ENCODE measurements at places on chromosomes 12 and 14.
A peak's percentile ranks its signal among the peaks of the same experiment; 100 is the strongest.

DNA sequence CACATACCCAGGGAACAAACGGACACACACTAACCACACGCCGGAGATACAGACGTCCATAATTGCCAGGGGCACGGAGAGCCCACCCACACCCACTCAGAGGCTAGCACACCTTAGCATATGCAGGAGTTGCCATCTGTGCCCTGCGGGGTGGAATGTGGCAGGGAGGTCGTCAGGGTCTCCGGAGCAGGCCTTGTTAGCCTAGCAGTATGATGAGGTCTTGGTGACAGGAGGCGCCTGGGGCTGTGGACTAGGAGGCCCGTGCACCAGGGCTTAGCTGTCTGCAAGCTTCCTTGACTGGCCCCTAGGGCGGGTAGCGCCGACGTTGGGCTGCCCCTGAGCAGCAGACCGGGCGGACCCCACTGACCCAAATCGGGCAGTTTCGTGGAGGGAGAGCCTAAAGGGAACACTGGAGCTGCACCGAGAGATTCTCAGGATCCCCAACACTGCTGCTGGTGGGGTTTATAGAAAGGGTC, 10.0 kb downstream of the STAC3 start:
- no peak for DNase-seq

DNA sequence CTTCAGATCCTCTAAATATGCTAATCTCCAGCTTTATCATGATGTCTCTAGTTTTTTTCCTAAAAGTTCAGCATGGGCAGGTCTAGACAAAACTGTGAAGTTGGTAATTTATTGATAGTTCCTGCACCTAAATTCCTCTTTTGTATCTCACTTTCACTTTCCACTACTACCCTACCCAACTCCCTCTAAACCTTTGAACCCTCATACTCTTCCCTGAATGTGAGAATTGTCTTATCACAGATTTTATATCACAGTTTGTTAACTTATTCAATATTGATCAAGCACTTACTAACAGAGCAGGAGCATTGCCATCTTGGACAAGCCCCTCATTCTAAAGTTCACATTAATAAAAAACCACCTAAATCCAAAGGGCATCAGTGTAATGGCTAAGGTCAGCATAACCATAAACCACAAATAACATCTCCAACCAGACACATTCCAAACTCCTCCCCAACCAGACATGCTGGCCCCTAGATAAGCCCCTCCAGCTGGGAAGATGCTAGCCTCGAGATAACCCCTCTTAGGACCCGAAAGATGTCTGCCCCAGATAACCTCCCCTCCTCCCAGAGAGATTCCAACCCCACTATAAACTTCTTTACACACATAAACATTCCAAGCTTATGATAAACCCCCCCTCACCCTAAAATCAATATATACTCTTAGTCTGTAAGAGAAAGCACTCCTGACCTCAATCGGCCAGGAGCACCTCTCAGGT, 78.7 kb downstream of the FSCB start:
- no peak for DNase-seq

DNA sequence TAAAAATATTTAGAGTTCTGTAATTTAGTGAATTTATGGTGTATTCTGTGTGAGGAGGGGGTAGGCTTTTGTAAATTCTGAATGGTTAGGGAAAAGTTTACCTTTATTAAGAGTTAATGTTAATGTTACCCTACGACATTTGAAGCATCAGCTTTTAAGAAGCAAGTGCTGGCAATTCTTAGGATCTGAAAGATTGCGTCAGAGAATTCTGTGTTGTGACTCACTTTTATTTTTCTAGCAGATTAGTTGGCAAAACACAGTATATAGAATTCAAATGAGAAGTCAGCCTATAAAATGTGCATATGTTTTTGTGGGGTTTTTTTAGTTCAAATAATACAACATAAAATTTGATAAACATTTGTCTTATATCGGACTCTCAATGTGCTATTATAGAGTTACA, 97.6 kb downstream of the RAD52 start:
- DNase-seq: no peak

DNA sequence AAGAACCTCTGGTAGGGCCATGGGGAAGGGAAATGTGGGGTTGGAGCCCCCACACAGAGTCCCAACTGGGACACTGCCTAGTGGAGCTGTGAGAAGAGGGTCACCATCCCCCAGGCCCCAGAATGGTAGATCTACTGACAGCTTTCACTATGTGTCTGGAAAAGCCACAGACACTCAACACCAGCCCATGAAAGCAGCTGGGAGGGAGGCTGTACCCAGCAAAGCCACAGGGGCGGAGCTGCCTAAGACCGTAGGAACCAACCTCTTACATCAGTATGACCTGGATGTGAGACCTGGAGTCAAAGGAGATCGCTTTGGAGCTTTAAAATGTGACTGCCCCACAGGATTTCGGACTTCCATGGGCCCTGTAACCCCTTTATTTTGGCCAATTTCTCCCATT, 97.8 kb downstream of the HMGA2 start:
- DNase-seq: no peak

- DNase-seq: peak; percentile 2
Observed at GRCh38 chr12:55226523-55226922, 5.7 kb downstream of the OR10A7 start.

DNA sequence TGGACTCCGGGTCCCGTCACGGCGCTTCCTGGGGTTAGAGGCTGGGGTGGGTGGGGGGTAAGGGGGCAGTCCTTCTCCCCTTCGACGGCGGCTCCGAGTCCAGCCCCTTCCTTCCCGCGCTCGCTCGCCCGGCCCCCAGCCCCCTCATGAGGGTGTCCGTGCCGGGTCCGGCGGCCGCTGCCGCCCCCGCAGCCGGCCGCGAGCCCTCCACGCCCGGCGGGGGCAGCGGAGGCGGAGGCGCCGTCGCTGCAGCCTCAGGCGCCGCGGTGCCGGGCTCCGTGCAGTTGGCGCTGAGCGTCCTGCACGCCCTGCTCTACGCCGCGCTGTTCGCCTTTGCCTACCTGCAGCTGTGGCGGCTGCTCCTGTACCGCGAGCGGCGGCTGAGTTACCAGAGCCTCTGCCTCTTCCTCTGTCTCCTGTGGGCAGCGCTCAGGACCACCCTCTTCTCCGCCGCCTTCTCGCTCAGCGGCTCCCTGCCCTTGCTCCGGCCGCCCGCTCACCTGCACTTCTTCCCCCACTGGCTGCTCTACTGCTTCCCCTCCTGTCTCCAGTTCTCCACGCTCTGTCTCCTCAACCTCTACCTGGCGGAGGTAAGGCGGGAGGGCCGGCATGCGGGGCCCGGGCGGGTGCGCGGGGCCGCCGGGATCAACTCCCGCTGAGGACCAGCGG, 500 bp downstream of the GPR137C start:
- peak; percentile 41 for DNase-seq

GRCh38 chr12:128707488-128707887, 116.3 kb downstream of the SLC15A4 start:
- no peak for DNase-seq

DNA sequence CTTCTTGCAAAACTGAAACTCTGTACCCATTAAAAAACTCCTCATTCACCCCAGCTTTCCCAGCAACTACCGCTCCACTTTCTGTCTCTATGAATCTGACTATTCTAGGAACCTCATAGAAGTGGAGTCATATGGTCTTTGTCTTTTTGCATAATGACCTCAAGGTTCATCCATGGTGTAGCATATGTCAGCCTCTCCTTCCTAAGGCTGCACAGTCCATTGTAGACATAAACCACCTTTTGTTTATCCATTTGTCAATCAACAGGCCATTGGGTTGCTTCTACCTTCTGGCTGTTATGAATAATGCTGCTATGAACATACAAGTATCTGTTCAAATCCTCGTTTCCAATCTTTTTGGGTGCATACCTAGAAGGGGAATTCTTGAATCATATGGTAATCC, 21.1 kb downstream of the NT5DC3 start:
- DNase-seq: no peak

- DNase-seq: no peak
Observed at GRCh38 chr14:76377735-76378074, 1.8 kb downstream of the ESRRB start.

DNA sequence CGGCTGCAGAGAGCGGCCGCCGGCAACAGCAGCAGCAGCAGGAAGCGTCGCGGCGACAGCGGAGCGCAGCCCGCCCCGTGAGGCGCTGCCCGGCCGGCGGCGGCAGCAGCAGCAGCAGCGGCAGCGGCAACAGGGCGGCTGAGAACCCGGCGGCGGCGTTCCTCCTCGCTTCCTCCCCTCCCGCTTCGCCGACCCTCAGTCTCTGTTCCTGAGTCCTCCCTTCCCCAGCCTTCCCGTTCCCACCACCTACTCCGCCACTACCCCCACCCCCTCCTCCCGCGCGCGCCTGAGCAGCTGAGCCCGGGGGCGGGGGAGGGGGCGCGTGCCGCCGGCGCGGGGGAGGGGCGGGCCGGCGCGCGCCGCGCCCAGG, 310 bp downstream of the BICDL1 start:
- no peak for DNase-seq

DNA sequence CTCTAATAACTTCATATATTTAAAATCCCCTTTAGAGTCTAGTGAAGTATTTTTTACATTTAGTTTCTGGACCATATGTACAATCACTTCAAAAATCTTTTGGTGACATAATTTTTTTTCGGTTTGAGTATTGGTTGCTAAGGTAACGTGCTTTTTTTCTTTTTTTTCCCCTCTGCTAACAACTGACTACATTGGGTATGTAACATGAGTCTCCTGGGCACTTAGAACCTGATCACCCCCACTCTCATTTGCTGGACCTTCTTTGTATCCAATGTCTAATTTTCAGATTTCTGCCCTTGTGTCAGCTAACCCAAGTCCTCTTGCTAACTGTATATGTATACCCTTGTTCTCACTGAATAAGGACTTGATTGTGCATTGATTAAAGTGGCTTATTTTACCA, 592.9 kb upstream of the FLRT2 start:
- DNase-seq: no peak

GRCh38 chr12:100652488-100652887, 79.0 kb downstream of the GAS2L3 start:
- no peak for DNase-seq

DNA sequence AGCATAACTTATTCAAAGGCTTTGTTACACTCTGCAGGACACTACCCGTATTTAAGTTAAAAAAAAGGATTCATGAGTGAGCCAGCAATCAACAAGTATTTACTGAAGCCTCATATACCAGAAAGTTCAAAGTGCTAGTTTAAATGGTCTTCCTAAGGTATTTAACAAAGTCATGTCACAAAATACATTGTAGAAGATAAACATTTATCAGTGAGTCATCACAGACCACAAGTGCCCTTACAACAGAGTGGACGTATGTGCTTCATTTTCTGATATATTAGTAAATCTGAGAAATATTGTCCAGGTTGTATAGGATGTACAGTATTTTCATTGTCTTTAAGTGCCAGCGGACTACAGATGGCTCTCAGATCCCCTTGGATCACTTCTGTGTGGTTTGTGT, 24.2 kb downstream of the FLRT2 start:
- no peak for DNase-seq

DNA sequence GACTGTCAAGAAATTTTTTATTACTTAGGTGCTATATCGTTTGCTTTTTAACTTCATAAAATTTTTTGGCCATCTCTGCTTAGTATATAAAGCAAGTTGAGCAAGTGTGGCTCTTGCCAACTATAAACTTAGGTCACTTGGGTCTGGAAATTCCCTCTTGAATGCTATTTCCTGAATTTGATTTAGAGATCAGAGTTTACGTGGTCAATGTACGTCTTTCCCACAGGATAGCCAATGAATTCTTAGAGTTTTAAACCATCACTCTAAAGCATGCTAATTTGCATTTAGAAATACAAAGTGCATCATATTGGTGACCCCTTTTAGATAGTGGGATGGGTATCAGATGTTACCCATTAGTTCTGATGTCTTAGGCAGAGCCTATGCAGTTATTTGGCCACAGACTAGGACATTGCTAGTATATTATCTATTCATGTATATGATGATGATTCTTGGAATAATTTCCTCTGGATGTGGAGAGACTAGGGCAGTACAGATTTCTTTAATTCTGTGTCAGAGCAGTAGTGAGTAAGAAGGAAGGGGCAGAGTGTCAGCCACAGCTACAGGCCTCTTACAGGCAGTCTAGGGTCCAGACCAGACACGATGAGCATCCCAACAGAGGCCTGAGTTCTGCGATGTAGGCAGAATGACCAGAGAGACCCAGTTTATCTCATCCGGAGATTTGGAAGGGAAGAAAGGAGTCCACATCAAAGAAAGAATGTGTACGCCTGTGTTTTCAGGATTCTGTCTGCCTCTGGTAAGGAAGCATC, 30.3 kb downstream of the SCN8A start:
- no peak for DNase-seq

GRCh38 chr12:54038871-54039414, 6.1 kb downstream of the HOXC5 start:
- no peak for DNase-seq

- no peak for DNase-seq
Observed at GRCh38 chr14:93941293-93941910, 14.3 kb downstream of the FAM181A start.

DNA sequence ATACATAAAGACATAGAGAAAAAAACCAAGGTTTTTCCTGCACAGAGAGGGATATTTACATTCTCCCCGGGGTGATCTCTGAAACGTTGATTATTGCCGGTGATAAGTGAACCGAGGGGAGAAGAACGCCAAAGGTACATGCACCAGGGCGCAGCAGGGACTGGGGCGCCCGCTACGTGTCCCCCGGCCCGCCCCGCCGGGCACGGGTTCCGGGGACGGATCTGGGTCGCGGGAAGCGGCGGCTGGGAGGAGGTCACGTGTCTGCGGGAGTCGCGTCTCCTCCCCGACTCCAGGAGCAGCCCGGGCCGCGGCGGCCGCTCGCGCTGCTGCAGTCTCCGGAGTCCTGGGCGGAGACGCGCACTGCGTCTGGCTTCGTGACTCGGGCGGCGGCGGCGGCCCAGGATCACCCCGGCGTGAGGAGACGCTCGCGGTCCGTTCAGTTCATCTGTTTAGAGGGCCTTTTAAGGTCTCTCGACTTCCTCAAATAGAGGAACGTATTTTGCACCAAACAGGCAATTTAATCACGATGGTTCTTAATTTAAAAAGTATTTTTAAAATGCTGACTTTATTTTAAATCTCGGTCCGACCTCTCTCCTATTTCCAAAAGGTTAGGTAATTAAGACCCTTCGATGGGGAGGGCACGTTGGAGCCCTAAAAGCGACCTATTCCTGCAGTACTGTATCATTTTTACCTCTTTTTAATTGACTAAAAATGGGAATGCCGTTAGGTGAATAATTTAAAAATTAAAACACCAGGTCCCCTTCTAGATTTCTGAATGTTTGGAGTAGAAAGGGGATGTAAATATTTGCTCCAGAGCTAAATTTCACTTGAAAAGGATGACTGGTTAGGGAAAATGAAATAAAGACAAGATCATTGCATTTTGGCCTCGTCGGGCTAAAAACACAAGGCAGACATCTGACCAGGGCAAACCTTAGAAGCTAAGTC, 1.8 kb upstream of the BHLHE41 start:
- DNase-seq: peak; percentile 53

GRCh38 chr12:40559865-40560264, 132.4 kb upstream of the CNTN1 start:
- DNase-seq: no peak

GRCh38 chr14:50082308-50082742, 34.0 kb downstream of the VCPKMT start:
- DNase-seq: peak; percentile 54
